ENCODE measurements at places on chromosomes 6 and 20.
A peak's percentile ranks its signal among the peaks of the same experiment; 100 is the strongest.

DNA sequence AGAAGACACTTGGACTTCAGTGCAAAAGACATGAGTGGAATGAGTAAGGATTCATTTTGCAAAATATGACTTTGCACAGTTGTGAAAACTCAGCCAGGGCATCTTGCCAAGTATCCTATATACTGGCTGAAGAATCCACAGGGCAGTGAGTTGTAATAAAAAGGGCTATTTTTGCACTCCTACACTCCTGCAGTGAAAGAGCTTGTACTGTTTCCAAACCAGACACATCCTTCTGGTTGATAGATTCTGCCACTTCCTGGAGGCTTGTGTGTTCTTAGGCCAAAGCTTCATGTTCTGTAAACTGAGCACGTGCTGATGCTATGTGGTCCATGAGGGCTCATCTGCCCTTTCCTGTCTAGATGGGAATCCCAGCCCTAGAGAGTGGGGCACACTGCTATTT is 34.9 kb downstream of the GMPR start:
- DNase-seq, result no peak

- no peak for DNase-seq
Observed at GRCh38 chr6:11771473-11772048, 7.0 kb downstream of the ADTRP start.

DNA sequence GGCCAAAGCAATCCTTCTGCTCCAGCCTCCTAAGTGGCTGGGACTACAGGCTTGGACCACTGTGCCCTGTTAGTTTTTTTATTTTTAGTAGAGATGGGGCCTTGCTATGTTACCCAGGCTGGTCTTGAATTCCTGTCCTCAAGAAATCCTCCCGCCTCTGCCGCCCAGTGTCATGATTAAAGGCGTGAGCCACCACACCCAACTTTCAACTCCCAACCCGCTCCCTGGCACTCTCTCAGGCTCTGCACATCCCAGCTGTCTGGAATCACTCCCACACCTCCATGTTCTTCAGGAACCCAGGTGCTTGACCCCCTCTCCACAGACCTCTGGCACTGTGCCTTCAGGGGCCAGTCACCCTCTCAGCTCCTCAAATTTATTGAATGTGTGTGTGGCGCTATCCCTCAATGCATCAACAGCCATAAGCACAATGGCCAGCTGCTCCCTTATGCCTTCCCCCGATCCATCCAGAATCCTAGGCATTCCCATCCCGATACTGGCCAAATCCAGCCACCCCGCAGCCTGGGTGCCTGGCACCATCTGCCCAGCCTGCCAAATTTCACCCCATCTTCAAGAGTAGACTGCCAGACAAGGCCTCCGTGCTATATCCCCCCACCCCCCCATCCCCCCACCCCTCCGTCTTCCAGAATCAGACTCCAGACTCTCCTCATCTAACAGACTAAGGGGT is 647 bp upstream of the POU5F1 start:
- DNase-seq, result no peak

DNA sequence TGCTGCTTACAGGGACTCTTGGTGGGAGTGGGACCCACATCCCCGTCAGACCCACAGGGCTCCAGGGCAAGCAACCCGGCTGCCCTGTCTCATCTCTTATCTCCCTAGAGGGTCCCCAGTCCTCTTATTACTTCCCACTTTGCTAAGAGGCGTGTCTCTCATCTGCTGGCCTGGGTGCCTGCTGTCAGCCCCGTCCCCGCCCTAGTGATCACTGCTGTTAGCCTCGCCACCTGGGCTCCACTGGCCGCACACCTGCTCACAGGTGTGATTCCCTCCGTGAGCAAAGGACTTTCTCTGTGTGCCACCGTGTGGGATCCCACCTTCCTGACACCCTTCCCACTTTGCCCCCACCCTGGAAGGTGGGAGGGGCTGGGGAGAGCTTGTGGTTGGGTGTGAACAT is 57.6 kb downstream of the TCP11 start:
- DNase-seq, result no peak

- DNase-seq, result no peak
Observed at GRCh38 chr6:38350220-38350619, 289.5 kb downstream of the BTBD9 start.

DNA sequence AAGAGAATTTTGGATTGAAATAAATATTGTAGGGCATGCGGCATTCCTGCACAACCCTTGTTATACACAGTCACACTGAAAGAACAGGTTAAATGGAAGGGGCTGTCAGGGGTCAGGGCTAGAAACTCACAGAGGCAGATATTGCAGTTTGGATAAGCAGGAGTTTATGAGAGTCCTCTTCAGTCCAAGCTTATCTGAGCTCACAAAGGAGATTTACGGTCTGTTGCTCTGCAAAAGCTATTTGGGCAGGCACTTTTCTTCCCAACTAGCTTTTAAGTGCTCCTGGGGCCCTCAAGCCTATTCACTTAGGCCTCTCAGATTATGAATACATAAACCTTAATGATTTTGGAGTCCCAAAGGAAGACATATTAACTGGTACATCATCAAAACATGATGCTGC is 156.2 kb downstream of the SOX4 start:
- peak; percentile 30 for DNase-seq

DNA sequence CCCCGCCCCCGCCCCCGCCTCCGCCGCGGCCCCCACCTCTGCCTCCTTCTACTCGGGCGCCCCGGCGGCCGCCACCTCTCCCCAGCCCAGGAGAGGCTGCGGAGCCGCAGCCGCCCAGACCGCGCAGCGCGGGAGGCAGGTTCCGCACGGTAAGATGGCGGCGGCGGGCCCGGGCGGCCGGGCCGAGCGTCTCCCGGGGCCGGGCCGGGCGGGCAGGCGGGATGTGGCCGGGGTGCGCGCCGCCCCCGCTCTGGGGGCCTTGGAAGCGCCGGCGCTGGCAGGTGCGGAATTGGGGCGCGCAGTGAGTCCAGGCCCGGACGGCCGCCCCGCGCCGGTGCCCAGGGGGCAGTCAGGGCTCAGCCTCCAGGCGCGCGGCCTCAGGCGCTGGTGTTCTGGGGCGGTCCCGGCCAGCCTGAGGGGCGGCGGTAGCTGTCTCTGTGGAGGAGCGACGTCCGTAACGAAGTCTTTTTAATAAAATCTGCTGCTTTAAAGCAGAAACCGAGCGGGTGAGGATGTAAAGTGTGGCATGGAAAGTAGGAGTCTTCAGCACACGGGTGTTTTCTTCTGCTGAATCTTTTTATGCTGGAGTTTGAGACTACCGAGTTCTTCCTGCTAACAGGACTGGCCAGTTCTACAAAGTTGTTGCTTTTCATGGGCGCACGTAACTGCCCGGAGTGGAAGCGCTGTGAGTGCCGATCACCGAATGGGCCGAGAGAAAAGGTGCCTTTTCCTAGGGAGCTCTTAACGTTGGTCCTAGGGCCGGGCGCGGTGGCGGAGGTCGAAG is at the start of gene GID8:
Gene GID8 (plus strand): TSS at position 43 of the 784 bp plus-strand sequence. CDS start 3,356 bp downstream, outside the sequence.
- no peak for DNase-seq

DNA sequence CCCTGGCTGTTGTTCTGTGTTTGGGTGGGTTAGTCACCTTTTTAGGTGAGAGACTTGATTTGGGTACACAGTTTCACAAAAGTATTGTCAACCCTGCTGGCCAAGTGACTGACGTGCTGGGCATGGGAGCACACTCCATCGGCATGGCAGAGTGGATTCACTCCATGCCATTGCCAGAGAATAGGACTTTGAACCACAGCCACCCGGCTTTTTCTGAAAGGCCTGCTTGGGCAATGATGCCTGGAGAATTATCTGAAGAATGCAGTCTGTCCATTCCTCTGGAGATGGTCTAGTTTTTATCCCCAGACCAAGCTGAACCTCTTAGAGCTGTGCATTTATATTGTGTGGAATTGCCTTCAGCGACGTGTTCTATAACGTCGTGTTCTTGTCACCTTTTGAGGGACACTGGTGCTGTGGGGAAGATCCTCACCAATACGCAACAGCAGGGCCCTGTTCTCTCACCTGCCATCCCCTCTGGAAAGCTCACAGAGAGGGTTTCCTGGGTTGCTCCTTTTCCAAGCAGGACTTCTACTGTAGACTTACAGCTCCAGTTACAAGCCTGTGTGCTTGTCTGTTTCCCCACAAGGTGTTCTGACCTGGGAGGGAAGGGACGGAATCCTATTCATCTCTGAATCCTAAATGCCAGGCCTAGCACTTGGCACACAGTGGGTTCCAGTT is 183.4 kb upstream of the AKAP12 start:
- DNase-seq, result no peak

DNA sequence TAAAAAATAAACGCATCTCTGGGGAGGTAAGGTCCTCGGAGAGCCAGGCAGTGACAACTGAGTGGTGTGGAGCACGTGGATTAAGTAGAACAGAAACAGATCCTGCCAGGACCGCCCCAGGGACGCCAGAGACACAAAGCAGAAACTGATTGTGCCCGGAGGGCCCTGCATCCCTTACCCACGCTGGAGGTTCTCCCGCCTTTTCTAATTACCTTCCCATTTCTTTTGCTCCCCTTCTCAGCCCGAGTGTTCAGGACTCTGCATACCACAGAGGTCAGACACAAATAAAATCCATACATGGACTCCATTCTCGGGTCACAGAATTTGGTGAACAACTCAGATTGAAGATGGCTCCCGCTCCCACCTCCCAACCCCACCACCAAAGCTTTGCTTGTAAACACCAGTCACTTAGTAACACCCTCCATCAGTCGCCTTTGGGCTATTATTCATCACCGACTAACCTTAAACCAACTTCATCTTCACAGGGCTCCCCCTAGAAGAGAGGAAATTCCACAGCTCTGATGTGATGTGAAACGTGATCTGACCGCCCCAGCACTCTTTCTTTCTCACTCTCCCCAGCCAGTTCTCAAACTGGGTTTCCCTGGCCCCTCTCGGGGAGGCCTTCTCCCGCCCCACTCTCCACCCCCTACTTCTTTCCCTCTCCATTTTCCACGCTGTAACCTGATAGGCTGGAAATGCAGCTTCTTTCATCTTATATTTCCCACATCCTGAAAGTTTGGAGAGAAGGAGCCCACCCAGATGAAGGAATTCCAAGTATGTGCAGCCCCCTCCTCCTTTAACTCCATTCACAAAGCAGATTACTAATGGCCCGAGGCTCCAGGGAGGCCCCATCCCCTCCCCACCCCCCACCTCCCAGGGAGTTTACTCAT is 32.5 kb upstream of the PIM1 start:
- peak; percentile 4 for DNase-seq

DNA sequence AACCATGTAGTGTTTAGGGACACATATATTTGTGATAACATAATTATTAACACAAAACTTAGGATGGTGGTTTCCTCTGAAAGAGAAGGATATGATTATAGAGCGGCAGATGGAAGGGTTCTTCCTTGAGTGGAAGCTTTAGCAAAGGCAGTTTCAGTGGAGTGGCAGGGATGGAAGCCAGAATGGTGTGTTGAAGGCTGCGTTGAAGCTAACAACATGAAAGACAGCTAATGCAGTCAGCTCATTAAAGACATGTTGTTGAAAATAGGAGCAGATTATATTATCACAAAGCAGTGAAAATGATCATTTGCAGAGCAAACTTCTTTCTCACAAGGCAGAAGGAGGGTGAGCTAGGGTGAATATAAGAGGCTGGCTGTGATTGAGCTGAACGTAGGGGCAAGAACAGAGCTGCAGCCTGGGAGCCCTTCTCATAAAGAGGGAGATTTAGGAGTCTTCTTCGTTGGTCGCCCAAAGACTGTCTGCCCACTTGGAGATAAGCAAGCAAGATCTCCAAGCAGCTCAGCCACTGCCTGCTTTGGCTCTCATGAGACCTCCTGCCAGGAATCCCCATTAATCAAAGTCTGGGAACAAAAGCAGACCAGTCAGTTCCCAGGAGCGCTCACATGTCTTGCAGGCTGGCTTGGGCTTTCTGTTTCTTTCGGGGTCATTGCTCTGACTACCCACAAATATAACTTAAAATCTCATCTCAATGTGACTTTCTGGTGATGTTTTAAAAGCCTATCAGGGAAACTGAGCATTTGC is 2.6 kb upstream of the ANKRD6 start:
- no peak for DNase-seq

DNA sequence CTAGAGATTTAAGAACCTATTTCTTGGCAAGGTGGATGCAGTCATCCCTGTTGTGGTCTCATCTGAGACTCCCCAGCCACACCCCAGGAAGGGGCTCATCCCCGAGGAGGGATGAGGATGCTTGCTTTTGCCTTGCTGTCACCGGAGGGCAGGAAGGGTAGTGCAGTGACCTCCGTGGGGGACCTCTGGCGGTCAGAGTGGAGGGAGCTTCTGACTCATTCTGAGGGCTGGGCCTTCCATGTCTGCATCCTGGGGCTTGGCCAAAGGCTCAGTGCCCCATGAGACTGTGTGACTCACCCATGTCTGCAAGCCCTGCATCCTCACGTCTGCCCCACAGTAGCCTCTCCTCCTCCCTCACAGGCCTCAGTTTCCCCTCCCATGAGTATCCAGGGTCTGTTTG is 38.7 kb downstream of the UQCC2 start:
- DNase-seq, result no peak

GRCh38 chr6:43983632-43984031 is 143.6 kb downstream of the MRPL14 start:
- DNase-seq, result peak; percentile 32

- no peak for DNase-seq
Observed at GRCh38 chr20:24934101-24934661, 14.9 kb upstream of the CST7 start.

DNA sequence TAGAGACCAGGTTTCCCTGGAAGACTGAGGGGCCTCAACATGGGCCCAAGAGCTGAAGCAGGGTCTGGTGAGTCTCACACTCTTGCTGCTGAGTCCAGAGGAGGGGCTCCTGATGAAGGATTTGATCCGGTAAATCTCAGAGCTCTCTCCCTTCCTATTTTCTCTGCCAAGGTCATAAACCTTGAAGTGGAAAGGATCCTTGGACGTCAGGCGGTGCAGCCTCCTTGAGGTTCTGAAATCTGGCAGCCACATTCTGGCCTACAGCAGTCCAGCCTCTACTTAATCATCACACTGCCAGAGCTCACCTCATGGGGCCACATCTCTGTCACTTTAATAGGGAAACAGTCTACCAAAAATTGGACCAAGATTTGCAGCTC is 24.0 kb downstream of the ACSS1 start:
- no peak for DNase-seq

DNA sequence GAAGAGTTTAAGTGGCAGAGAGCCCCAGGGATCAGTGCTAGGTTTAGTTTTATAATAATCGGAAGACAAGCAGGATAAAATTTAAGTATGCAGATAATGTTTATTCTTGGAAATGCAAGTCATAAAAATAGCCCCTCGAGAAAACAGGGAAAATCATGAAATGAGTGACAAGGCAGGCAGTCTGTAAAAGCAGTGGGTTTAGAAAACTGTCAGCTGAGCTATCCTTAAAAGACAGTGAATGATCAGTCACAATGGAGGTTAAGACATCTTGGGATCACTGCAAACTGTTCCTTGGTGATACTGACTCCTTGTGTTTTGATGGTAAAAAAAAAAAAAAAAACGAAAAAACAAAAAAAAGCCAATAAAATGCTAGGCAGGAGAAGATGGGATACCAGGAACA is 61.3 kb upstream of the BCLAF1 start:
- no peak for DNase-seq

- no peak for DNase-seq
Observed at GRCh38 chr6:45915780-45916468, 99.7 kb downstream of the CLIC5 start.

DNA sequence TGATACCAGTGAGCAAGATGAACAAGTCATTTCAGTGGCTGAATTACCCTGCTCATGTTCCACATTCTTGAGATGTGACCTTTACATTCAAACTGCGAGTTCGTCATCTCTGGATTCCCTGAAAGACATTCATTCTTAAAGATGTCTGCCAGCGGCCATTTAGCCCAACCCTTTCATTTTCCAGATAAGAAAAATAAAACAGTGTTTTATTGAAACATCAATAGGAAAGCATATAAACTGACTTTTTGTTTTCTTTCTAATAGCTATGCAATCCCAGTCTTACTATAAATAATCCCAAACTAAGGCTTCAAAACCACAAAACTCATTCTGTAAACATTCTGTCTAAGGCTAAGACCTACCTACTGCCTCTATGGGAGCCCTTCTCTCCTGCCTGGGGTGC is 134.0 kb downstream of the SAMD5 start:
- no peak for DNase-seq

Data from NCI-H510A (cell line).